ENCODE measurements at places on chromosomes 5 and 9. TPM values are rescaled to one million over a fixed set of nuclear protein-coding genes. Genes with fewer than 3 reads are reported as not detected.

- ATAC-seq = peak; percentile 76
These were observed 106.5 kb upstream of the DMRT1 start for GRCh38 chr9:734831-735511.

- ATAC-seq = no peak
These were observed 3.9 kb downstream of the PLK2 start for GRCh38 chr5:58456026-58456425.

LHX6 gene
- total RNA-seq = 13.0 TPM

- no peak for ATAC-seq
These were observed 38.7 kb upstream of the SEMA4D start for GRCh38 chr9:89536600-89536999.

RBM18 gene
- total RNA-seq = 21.5 TPM

GRCh38 chr9:31210978-31211570 is 1173.4 kb upstream of the ACO1 start:
- ATAC-seq = no peak

DNA sequence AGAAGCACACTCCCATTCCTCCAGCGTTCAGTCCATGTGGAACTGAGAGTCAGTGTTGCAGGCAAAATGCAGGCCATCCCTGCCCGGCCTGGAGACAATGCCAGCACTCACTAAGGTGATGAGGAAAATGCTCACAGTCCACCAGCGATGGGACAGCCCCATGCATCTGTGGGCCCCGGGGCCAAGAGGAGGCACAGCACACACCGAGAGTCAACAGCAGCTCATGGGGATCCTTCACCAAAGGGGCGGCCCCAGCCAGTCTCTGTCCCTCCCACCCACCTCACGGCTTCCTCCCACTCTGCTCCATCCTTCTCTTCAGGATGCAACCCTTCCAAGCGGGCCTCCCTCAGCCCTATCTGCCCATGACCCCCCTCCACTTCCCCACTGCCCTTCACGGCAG is 6.2 kb downstream of the SEMA4D start:
- no peak for ATAC-seq

- ATAC-seq = no peak
These were observed 2.4 kb downstream of the REEP2 start for GRCh38 chr5:138441221-138441620.

DNA sequence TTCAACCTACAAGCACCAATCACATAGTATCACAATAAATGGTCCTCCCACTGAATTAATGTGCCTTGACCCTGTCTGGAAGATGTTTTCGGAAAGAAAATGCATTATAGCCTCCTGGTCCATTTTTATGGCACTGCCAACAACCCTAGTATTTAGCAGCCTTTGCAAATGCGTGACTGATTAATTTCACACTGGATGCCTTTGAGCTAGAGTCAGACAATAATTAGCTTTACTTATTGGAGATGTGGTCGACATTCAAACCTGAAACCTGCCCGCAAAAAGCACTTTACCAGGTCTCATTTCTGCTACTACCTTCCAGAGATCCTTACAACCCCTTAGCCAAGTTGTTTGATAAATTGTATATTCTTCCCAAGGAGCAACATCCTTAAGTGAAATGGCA is 119.3 kb upstream of the DPYSL3 start:
- ATAC-seq = no peak

GRCh38 chr9:27719711-27720110 is 146.4 kb upstream of the C9orf72 start:
- no peak for ATAC-seq

DNA sequence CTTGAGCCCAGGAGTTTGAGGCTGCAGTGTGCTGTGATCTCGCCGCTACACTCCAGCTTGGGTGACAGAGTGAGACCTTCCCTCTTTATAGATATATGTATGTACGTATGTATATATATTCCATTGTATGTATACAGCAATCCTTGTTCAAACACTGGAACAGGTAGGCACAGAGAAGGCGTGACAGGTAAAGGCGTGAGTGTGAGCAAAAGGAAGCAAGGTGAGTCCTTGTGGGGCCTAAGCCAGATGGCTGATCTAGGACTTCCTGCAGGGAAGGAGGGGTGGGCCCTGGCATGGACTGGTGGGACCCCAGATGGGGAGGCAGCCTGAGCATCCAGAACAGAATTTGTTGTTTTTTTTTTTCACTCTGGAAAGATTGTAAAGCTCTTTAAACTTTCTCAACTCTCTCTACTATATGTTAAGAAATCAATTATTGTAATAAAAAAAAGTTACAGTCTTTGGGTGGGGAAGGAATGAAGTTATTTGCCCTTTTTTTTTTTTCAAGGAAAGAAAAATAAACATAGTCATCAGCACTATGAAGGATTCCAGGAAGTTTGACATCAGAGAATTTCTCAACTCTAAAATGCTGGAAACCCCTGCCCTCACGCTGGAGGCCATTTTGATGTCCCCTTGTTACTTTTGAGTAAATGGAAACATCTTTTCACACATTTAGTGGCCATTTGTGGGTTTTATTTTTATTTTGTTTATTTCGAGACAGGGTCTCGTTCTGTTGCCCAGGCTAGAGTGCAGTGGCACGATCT is 38.9 kb upstream of the STXBP1 start:
- no peak for ATAC-seq

GRCh38 chr5:84344788-84345187 is 39.9 kb downstream of the EDIL3 start:
- no peak for ATAC-seq

DNA sequence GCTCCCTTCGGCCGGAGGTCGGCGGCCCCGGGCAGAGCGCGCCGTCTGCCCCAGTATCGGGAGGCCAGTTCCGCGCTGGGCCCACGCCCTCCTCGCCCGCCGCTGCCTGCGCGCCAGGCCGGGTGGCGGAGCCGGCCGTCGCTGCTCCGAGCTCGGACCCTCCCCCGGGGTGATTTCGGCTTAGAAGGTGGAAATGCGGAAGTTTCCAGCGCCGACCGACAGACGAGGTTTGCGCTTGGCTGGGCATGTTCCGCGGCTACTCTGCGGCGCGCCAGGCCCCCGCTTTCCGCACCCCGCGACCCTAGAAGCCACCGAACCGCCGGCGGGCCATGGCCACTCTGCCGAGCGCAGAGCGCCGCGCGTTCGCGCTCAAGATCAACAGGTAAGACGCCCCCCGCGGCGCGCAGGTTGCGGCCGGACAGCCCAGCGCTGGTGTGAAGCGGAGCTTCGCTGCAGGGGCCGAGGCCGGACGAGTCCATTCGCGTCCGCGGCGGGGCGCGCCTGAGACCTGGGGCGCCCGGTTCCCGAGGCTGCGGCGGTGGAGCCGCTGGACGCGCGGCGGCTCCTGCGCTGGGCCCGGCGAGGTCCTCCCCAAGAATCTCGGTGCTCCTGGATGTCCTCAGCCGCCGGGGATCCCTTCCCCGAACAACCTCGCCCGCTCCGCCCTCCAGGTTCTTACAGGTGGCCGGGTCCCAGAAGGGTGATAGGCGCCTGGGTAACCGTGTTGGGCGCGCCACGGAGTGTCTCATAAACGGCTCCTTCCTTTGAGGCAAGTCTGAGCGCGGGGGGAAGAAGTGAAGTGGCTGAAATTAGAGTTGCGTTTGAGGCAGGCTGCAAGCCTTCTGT is at the start of gene DOCK8:
Gene DOCK8, plus strand, starts transcription at position 218 of the 846 bp plus-strand sequence. Its CDS starts 112 bp downstream, at position 330.
- peak; percentile 85 for ATAC-seq

DNA sequence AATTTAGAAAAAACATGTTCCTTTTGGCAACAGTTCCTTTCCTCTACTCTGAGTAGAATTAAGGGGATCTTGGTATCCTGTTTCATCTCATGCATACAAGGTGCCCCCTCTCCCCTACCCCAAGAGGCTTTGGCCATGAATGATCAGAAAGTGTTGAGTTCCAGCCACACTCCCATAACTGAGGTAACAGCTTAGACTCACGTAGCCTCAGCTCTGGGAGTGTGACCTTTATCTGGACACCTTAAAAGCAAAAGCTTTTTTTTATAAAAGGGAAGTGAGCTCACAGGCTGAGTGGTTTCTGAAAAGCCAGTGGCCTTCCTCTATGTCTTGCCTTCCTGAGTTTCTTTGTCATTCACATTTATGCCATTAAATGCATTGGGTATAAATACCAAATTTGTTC is 900 bp upstream of the HAVCR2 start:
- ATAC-seq = no peak

DNA sequence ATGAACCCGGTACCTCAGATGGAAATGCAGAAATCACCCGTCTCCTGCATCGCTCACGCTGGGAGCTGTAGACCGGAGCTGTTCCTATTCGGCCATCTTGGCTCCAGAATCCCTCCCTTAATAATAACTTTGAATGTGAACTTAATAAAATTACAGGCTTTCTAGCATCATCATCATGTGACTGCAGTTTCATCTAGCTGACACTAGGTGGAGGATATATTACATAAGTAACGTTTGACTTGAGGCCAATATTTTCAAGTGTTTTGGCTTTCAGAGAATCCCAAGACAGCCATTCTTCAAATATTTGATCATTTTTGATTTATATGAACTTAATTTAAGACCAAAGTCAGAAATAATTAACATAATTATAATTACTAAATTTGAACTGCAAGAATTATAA is 474.9 kb upstream of the CDH10 start:
- ATAC-seq = no peak

DNA sequence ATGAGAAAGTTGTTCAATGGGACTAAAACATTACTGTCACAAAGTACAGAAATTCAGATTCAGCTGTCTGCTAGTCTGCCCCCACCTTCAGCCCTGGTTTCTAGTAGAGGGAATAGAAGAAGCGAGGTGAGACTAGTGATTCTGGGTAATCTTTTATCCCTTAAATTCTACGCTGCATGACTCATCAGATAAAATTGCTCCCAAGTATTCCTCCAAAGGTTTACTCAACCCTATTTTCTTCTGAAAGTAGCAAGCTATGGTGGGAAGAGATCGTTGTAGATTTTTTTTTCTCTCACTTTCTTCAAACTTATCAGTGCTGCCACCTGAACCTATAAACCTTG is 318.9 kb upstream of the RIOK2 start:
- peak; percentile 34 for ATAC-seq

GRCh38 chr5:177089825-177090641 is 3.3 kb downstream of the FGFR4 start:
- ATAC-seq = no peak

- no peak for ATAC-seq
These were observed 551 bp upstream of the CAAP1 start for GRCh38 chr9:26893030-26893676.

DNA sequence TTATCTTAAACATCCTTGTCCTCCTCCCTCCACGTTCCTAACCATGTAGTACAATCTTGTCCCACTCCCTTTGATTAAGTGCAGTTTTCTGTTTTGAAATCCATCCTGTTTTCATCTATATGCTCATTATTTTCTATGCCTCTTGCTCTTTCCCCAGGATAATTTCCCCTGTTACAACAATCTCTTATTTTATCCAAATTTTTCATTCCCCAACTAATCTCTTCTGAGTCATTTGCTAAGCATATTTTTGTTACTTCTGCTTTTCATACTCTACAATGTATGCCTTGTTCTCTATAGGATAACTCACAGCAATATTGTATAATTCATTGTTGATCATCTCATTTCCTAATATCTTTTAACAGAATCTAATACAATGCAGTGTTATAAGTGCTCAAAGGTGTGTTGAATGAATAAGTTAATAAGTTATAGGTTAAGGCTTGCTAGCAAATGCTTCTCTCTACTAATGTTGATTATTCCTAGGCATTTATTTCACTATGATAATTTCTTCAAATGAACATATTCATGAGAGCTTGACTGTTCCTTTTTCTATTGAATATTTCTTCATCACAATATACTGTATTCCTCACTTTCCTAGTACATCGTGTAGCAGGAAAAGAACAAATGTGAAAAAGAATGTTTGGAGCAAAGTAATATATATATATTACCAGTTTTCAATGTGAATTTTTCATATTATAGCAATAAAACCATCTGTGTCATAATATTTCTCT is 1.5 kb downstream of the OMD start:
- ATAC-seq = no peak

SOHLH1 gene
- total RNA-seq = not detected

- peak; percentile 40 for ATAC-seq
These were observed 440.3 kb downstream of the PLK2 start for GRCh38 chr5:58019614-58020013.

- no peak for ATAC-seq
These were observed 103.8 kb upstream of the WWC1 start for GRCh38 chr5:168187614-168188013.

GRCh38 chr5:3153226-3153858 is 401.9 kb upstream of the IRX2 start:
- ATAC-seq = no peak

GARNL3 gene
- total RNA-seq = 8.9 TPM

DNA sequence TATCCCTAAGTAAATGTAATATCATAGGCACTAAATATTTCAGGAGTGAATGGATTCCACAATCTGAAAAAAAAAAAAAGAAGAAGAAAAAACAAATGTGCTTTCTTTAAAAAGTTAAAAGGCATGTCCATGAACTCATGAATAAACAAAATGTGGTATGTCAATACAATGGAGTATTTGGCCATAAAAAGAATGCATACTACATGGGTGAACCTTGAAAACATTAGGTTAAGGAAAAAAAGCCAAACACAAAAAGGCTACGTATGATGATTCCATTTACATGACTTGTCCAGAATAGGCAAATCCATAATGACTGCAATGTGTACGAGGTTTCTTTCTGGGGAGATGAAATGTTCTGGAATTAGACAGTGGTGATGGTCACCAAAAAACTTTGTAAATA is 45.3 kb downstream of the FNIP1 start:
- no peak for ATAC-seq

- no peak for ATAC-seq
These were observed 48.3 kb downstream of the PALM2AKAP2 start for GRCh38 chr9:109828254-109828653.

GRM6 gene
- total RNA-seq = not detected

GPX8 gene
- 11.9 TPM for total RNA-seq

- ATAC-seq = no peak
These were observed 57.0 kb downstream of the CXXC5 start for GRCh38 chr5:139705191-139705590.

PRDM9 gene
- total RNA-seq = not detected

TAL2 gene
- total RNA-seq = not detected

DNA sequence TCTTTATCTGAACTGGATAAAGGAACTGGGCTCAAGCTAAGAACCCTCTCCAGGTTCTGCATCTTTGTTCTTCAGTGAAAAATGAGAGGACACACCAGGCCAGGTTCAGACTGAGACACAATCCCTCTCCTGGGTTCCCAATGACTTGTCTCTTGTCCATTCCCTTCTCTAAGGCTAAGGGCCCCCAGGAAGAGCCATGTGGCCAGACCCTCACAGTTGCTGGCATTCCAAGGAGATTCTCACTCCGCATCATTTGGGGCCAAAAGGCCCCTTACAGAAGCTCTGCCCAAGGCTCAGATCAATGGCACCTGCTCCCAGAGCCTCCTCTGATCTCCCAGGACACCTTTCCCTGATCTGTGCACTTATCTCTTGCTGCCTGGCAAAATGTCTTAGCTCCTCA is 4.9 kb downstream of the IL4 start:
- ATAC-seq = no peak
